ENCODE measurements at places on chromosomes 2 and 18. TPM values are rescaled to one million over a fixed set of nuclear protein-coding genes. Genes with fewer than 3 reads are reported as not detected.

DNA sequence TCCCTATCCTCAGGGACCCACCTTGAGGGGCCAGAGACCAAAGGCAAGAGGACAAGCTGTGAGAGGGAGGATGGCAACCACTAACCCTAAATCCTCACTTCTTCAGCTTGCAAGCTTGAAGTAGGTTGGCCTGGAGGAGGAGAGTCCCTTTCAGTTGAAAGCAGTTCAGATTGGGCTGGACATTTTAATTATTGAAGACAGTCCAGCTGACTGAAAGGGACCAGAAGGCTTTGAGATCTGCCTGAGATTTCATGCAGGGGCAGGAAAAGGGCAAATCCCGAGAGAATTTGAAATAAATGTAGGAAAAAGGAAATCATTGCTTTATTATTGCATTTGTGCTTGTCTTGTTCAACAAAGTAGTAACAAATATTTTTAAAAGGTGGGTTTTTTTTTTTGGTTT lies 118.9 kb upstream of the STON1 start:
- peaks cover 12% of the 10 kb centered on the region for H3K4me1 ChIP-seq
- H3K36me3 ChIP-seq, result no peaks in the 10 kb centered on the region
- H3K27ac ChIP-seq, result no peak overlapping the region
- no peaks in the 10 kb centered on the region for H3K27me3 ChIP-seq

Gene CCBE1
- 0.07 TPM for total RNA-seq

Gene PMAIP1
- 5.8 TPM for total RNA-seq

DNA sequence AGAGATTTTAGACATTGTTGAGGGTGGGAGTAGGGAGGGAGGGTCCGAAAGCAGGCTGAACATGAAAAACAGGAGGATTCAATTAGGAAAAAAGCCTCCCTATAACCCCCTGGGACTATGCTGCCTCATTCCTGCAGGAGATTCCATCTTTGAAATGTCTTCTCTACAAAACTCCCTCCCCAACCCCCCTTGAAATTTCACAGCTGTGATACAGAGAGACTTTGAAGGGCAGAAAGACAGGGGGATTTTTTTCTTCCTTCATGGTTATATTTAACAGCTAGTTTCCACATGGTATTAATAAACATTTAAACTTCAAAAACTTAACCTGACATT lies 57.6 kb downstream of the TRIB2 start:
- H3K36me3 ChIP-seq, result no peaks in the 10 kb centered on the region
- H3K27me3 ChIP-seq, result peaks cover 6% of the 10 kb centered on the region
- no peaks in the 10 kb centered on the region for H3K4me1 ChIP-seq
- H3K27ac ChIP-seq, result no peak overlapping the region
- DNase-seq, result no peak

Gene TOGARAM2
- total RNA-seq, result 19.9 TPM

Gene KIDINS220
- 68.4 TPM for total RNA-seq

DNA sequence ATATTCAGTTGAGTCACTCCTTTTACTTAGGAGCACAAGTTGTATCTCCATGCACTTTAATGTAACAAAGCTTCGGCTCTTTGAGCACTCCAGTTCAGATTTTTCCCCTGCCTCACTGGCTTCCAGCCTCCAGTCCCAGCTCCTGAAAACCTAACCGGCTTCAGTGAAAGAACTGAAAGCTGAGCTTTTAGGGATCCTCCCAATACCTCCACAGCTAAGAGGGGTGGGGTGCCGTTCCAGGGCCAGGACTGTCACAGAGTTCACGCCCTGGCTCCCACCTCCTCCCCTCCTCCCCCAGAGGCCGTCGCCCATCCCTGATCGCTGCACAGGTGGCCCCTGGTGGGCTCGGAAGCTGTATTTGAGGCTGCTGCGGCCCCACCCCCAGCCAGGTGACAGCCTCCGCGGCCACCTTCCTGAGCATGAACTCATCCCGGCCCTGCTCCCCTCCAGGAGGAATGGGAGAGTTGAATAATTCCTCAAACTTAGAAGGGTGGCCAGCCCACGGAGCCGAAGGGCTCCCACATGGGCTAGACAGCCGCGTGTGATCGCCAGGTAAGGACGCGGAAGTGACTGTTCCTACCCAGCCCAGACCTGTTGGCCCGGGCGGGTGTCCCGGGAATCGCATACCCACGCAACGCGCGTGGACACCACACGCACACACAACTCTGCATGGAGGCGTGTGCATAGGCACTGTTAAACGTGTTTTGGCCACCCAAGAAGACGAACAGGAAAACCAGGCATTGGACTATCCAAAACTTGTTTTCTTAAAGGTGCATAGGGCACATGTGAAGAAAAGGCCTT lies 1.8 kb downstream of the MYO5B start:
- peak overlapping the region; percentile 82 for H3K4me3 ChIP-seq
- H3K36me3 ChIP-seq, result no peaks in the 10 kb centered on the region
- H3K27me3 ChIP-seq, result peaks cover 48% of the 10 kb centered on the region

Gene IER3IP1
- 11.7 TPM for total RNA-seq

- no peaks in the 10 kb centered on the region for H3K36me3 ChIP-seq
- no peaks in the 10 kb centered on the region for H3K27me3 ChIP-seq
- no peaks in the 10 kb centered on the region for H3K4me1 ChIP-seq
- H3K4me3 ChIP-seq, result no peak overlapping the region
Observed at GRCh38 chr2:74249406-74250122, 51.1 kb downstream of the MTHFD2 start.

DNA sequence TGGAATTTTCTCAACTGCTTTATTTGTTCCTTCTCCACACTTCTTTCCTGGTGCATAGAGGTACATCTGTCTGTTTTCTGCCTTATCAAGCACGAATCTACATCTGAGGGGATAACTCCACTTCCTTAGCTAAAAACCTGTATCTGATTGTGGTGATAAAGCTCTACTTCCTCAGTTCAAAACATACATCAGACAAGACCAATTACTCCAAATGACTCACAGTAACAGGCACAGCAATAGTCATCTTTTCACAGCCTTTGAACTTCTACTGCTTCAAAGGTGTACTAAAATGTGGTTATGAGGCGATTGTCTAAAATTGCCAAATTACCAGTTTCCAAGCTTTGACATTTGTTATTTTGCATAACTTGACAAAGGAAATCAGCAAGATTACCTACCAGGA lies 803.6 kb upstream of the ZEB2 start:
- no peaks in the 10 kb centered on the region for H3K36me3 ChIP-seq
- no peaks in the 10 kb centered on the region for H3K4me1 ChIP-seq
- no peaks in the 10 kb centered on the region for H3K27me3 ChIP-seq
- no peak for DNase-seq
- H3K4me3 ChIP-seq, result no peak overlapping the region

Gene DSC1
- total RNA-seq, result not detected

Gene B3GNT7
- total RNA-seq, result 11.6 TPM

GRCh38 chr2:183248866-183249567 lies 124.8 kb downstream of the NUP35 start:
- no peaks in the 10 kb centered on the region for H3K27me3 ChIP-seq
- no peak for DNase-seq
- H3K4me1 ChIP-seq, result no peaks in the 10 kb centered on the region
- H3K4me3 ChIP-seq, result no peak overlapping the region
- no peak overlapping the region for H3K27ac ChIP-seq
- H3K36me3 ChIP-seq, result no peaks in the 10 kb centered on the region

DNA sequence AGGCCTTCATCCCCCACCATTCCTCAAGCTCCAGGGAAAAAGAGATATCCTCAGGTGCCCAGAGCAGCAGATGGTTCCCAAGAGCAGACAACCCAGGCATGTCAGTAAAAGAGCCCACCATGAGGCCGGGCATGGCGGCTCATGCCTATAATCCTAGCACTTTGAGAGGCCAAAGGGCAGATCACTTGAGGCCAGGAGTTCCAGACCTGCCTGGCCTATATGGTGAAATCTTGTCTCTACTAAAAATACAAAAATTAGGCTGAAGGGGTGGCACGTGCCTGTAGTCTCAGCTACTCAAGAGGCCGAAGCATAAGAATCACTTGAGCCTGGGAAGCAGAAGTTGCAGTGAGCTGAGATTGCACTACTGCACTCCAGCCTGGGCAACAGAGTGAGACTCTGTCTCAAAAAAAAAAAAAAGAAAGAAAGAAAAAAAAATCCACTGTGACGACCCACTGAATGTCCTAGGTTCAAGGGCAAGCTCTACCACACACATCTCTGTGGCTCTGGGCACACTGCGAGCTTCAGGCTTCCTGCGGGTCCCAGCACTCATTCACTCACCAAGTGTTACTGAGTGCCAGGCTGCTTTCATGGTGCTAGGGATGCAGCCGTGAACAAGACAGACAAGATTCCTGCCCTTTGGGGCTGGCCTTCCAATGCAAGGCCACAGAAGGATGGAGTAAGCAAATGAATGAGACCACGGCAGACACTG lies 6.5 kb upstream of the DUSP2 start:
- H3K4me1 ChIP-seq, result peaks cover 48% of the 10 kb centered on the region
- H3K36me3 ChIP-seq, result no peaks in the 10 kb centered on the region
- H3K27ac ChIP-seq, result peak overlapping the region; percentile 30
- no peaks in the 10 kb centered on the region for H3K27me3 ChIP-seq

DNA sequence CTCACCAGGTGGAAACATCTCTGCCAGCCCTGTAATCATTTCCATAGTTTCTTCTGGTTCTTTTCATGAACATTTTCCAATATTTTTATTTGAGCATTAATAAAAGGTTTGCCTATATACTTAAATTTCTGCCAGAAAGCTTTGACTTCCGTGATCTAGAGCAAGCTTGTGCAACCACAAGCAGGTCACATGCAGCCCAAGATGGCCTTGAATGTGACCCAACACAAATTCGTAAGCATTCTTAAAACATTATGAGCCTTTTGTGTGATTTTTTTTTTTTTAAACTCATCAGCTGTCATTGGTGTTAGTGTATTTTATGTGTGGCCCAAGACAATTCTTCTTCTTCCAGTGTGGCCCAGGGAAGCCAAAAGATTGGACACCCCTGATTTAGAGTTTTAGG lies 51.6 kb downstream of the NEDD4L start:
- H3K4me1 ChIP-seq, result peaks cover 8% of the 10 kb centered on the region
- H3K36me3 ChIP-seq, result no peaks in the 10 kb centered on the region
- H3K4me3 ChIP-seq, result no peak overlapping the region
- no peaks in the 10 kb centered on the region for H3K27me3 ChIP-seq
- no peak overlapping the region for H3K27ac ChIP-seq

DNA sequence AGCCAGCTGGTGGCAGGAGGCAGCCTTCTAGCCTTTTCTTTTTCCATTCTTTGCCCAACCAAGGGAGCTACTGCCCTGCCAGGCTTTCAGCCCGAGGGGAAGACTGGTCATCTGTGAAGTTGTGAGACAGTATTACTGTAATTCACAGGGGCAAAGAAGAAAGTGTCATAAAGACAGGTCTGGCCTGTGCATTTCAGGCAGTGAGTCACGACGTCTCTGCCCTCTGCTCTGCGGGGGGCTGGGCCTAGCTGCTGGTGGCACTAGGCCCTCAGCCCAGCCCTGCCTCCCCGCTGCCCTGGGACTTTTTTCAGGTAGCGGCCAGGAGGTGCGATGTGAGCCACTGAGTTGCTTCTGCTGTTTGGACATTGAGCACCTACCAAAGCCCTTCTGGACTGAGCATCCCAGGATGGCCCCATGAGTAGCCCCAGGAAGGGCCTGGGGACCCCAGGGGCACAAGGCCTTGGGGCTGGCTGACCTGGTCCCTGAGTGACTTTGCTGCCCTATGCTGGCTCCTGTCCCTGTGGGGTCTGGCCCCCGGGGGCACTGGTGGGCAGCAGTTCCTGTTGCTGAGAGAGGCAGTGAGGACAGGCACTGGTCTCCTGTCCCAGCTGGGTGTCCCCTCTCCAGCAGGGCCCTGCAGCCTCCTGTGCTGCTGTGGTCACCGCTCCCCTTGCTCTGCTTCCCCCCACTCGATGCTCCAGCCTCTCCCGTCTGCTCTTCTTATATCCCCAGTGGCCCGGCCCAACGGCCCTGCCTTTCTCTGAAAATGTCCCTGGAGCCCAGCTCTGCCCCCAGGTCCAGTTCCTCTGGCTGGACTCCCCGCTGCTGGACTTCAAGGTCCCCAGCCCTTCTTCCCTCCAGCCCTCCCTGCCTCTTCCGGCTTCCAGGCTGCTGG lies 7.0 kb downstream of the INHBB start:
- no peaks in the 10 kb centered on the region for H3K36me3 ChIP-seq
- no peaks in the 10 kb centered on the region for H3K4me1 ChIP-seq
- H3K27ac ChIP-seq, result no peak overlapping the region
- H3K27me3 ChIP-seq, result peaks cover 19% of the 10 kb centered on the region
- H3K4me3 ChIP-seq, result no peak overlapping the region

DNA sequence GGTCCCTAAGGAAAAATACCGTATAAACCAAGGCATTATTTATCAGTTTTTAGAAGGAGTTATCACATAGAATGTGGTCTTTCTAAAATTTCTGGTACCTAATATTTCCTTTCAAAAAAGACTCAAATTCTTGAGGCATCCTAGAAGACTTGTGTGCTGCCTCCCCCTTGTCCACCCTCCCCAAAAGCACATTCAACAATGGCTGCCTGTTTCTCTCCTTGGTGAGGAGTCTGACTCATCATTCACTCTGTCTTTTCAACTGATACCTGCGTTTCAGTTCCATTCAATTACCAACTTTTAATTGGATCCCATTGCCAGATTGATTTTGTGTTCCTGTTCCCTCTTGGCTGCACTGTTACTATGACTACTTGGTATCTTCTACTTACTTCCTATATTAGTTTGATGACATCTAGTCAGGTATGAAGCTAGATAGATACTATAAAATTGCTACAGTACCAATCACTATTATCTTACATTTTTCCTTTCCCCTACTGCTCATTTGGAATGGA lies 72.9 kb downstream of the XRCC5 start:
- H3K36me3 ChIP-seq, result no peaks in the 10 kb centered on the region
- H3K27me3 ChIP-seq, result no peaks in the 10 kb centered on the region
- H3K4me1 ChIP-seq, result peaks cover 41% of the 10 kb centered on the region
- no peak overlapping the region for H3K27ac ChIP-seq
- DNase-seq, result no peak

DNA sequence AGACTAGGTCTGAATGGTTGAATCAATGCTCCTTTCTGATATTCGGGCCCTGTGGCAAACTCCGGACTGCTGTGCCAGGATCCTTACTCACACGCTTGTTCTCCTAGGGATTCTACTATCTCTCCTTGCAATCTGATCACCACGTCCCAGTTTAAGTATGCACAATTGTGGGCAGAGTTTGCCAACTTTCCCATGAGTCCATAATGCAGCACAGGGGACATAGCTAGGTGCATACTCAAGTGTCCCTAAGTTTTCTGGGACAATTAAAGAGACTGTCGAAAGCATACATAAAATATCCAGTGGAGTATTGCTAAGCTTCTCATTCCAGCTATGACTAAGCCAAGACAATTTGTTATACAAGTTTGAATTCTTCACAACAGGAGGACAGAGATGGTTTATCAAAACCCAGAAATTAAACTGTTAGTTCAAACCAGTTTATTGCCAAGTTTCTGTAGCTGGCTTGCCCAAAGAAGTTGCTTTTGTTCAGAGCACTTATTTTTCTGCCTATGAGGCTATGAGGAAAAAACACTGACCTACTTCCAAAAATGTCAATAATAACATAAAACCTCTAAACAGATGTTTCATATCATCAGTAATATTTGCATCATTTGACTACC lies 136.1 kb downstream of the EXOC6B start:
- H3K4me3 ChIP-seq, result no peak overlapping the region
- H3K27ac ChIP-seq, result no peak overlapping the region

GRCh38 chr2:28101892-28102291 lies 211.4 kb downstream of the BABAM2 start:
- H3K4me3 ChIP-seq, result no peak overlapping the region
- H3K27ac ChIP-seq, result no peak overlapping the region
- H3K36me3 ChIP-seq, result no peaks in the 10 kb centered on the region
- H3K27me3 ChIP-seq, result no peaks in the 10 kb centered on the region
- no peaks in the 10 kb centered on the region for H3K4me1 ChIP-seq
